Epithelial cell of umbilical artery (primary cell): ENCODE measurements at places on chromosomes 5 and 9. TPM values are rescaled to one million over a fixed set of nuclear protein-coding genes. Genes with fewer than 3 reads are reported as not detected.

ADAMTS13 gene
- total RNA-seq = 0.65 and 1.1 TPM in 2 replicates

CAMK2A gene
- under 0.01 TPM in 1 of 2 replicates, not detected in the other for total RNA-seq

POLK gene
- 22.7 and 41.9 TPM in 2 replicates for total RNA-seq

FSTL4 gene
- total RNA-seq = not detected in 2 replicates

ANKRD18A gene
- total RNA-seq = under 0.01 TPM in 2 replicates

SPINK4 gene
- not detected in 2 replicates for total RNA-seq

PCDHB14 gene
- total RNA-seq = 0.61 and 0.65 TPM in 2 replicates

LHFPL2 gene
- 22.4 and 49.2 TPM in 2 replicates for total RNA-seq

PAEP gene
- total RNA-seq = not detected in 2 replicates

NR2F1-AS1 gene
- total RNA-seq = 12.2 and 19.5 TPM in 2 replicates

SLC34A3 gene
- total RNA-seq = not detected in 2 replicates

DBH gene
- total RNA-seq = not detected in 2 replicates

BSPRY gene
- not detected in 2 replicates for total RNA-seq

CDH9 gene
- not detected in 2 replicates for total RNA-seq

OGN gene
- total RNA-seq = not detected in 2 replicates

HAPLN1 gene
- under 0.01 and 4.7 TPM in 2 replicates for total RNA-seq
